ENCODE measurements at places on chromosomes 1 and 21. TPM values are rescaled to one million over a fixed set of nuclear protein-coding genes. Genes with fewer than 3 reads are reported as not detected.

A3GALT2 gene
- total RNA-seq = not detected

ILDR2 gene
- total RNA-seq = 0.60 TPM

DNA sequence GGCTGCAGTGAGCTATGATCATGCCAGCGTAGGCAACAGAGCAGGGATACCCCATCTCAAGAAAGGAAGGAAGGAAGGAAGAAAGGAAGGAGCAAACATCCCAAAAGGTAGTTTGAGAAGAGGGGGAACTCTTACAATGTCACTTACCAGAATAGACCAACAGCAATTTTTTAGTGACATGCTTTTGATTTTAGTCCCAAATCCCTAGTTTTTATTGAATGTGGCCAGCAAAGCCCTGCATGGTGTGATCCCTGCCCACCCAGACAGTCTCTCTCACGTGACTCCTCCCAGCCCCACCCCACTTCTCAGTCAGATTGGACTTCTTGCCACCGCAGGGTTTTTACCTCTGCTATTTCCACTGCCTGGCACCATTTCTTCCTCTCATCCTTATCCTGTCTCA is 39.8 kb upstream of the HNRNPU start:
- H3K27ac ChIP-seq = no peak overlapping the region
- H3K4me3 ChIP-seq = no peak overlapping the region
- no peaks in the 10 kb centered on the region for H3K36me3 ChIP-seq
- no peak for DNase-seq
- H3K27me3 ChIP-seq = no peaks in the 10 kb centered on the region

- peaks cover 4% of the 10 kb centered on the region for H3K4me1 ChIP-seq
- DNase-seq = no peak
- H3K36me3 ChIP-seq = no peaks in the 10 kb centered on the region
- no peak overlapping the region for H3K27ac ChIP-seq
Observed at GRCh38 chr21:33896691-33897090, 18.9 kb downstream of the ATP5PO start.

DNA sequence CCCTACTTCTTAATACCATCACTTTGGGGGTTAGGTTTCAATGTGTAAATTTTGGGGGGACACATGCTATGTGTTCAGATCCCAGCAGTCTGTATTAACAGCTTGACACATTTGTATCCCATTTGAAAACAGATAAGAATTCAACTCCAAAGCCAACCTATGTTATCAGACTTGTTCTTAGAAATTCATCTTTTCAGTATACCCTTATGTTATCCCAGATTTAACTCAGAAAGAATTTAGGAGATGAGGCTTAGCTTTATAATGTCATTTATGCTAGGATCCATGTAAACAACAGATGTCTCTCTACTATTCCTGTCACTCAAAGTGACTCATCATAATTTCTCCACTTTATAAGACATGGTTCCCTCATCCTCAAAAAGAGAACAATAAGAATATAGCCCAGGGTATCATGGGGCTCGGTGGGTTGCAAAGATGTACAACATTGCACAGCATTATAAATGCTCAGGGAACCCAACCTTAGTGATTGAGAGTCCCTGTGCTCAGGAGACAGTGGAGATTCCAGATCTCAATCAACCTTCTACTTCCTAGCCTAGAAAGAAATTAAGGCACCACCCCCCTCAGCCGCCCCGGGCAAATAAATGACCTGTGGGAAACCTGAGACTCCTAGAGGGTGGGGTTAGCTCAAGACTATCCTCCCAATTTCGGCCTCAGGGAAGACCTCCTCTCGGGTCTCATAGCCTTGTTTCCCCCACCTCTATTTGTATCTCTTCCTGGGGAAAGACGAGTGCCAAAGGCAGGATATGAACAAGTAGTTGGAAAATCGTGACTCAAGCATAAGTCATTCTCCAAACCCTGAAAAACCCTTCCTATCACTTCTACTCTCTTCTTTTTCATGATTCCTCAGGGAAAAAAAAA is 265.1 kb upstream of the CAMK1G start:
- DNase-seq = no peak
- H3K27ac ChIP-seq = no peak overlapping the region
- no peak overlapping the region for H3K4me3 ChIP-seq
- H3K27me3 ChIP-seq = no peaks in the 10 kb centered on the region

DNA sequence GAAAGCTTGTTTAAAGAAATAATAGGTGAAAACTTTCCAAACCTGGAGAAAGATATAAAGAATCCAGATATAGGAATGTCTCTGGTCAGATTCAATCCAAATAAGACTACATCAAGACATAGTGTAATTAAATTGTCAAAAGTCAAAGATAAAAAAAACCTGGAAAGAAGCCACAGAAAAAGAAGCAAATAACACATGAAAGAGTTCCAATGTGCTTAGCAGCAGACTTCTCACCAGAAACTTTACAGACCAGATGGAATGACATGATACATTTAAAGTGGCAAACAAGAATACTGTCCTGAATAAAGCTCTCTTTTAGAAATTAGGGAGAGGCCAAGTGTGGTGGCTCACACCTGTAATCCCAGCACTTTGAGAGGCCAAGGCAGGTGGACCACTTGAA is 1039.9 kb downstream of the KCNT2 start:
- H3K27me3 ChIP-seq = no peaks in the 10 kb centered on the region
- no peaks in the 10 kb centered on the region for H3K36me3 ChIP-seq
- H3K4me1 ChIP-seq = no peaks in the 10 kb centered on the region
- no peak for DNase-seq
- H3K4me3 ChIP-seq = no peak overlapping the region

- H3K27me3 ChIP-seq = no peaks in the 10 kb centered on the region
- DNase-seq = no peak
- H3K27ac ChIP-seq = peak overlapping the region; percentile 44
- H3K36me3 ChIP-seq = no peaks in the 10 kb centered on the region
Observed at GRCh38 chr1:1324084-1324523, 356 bp downstream of the INTS11 start.

DNA sequence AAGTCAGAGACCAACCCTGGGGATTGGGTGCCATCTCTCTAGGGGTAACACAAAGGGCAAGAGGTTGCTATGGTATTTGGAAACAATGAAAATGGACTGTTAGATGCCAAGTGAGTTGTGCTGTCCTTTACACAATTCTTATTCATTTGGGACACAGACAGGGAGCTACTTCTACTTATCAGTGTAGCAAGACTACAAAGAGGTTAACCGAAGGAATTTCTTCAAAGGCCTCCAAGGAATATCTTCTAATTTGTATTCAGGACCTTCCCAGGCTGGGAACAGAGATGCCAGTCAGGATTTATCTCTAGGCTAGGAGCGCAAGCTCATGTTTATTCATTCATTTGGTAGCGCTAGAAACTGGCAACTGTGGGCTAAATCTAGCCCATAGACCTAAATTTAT is 2.6 kb downstream of the NAXE start:
- no peaks in the 10 kb centered on the region for H3K27me3 ChIP-seq
- H3K4me3 ChIP-seq = no peak overlapping the region
- H3K4me1 ChIP-seq = peaks cover 5% of the 10 kb centered on the region

GRCh38 chr1:109759513-109760334 is 4.0 kb downstream of the EPS8L3 start:
- H3K4me3 ChIP-seq = no peak overlapping the region
- no peak overlapping the region for H3K27ac ChIP-seq
- no peak for DNase-seq
- H3K27me3 ChIP-seq = no peaks in the 10 kb centered on the region
- H3K36me3 ChIP-seq = no peaks in the 10 kb centered on the region
- peaks cover 4% of the 10 kb centered on the region for H3K4me1 ChIP-seq

DNA sequence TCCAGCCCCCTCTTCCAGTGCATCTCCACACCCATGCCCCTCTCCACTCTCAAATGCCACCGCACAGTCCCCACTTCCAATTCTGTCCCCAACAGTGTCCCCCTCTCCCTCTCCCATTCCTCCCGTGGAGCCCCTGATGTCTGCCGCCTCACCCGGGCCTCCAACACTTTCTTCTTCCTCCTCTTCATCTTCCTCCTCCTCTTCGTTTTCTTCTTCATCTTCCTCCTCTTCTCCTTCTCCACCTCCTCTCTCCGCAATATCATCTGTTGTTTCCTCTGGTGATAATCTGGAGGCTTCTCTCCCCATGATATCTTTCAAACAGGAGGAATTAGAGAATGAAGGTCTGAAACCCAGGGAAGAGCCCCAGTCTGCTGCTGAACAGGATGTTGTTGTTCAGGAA is 80.8 kb downstream of the PRDM2 start:
- no peak overlapping the region for H3K4me3 ChIP-seq
- no peak overlapping the region for H3K27ac ChIP-seq
- no peak for DNase-seq
- peaks cover 37% of the 10 kb centered on the region for H3K4me1 ChIP-seq
- peaks cover 87% of the 10 kb centered on the region for H3K36me3 ChIP-seq

DNA sequence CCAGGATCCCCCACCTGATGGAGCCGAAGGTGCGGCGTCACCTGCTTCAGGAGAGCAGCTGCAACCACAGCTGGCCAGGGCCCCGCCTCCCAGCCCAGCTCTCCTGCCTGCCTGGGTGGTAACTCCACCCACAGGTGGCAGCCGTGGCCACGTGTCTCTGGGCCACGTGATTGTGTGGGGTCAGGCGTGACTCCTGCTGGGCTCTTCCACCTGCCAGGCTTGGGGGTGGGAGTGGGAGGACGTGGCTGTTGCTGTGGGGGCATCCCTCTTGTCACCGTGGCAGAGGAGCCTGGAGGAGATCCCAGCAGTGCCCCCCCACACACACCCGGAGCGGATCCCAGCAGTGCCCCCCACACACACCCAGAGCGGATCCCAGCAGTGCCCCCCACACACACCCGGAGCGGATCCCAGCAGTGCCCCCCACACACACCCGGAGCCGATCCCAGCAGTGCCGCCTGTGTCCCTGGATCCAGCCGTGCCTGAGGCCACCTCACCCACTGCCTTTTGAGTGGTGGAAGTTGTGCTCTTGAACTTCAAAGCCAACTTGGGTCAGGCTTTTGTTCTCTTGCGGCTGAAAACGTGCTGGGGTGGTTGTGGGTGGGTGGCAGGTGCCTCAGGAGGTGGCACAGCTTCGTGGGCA is 32.2 kb downstream of the POFUT2 start:
- no peaks in the 10 kb centered on the region for H3K4me1 ChIP-seq
- no peak overlapping the region for H3K4me3 ChIP-seq
- DNase-seq = no peak

DNA sequence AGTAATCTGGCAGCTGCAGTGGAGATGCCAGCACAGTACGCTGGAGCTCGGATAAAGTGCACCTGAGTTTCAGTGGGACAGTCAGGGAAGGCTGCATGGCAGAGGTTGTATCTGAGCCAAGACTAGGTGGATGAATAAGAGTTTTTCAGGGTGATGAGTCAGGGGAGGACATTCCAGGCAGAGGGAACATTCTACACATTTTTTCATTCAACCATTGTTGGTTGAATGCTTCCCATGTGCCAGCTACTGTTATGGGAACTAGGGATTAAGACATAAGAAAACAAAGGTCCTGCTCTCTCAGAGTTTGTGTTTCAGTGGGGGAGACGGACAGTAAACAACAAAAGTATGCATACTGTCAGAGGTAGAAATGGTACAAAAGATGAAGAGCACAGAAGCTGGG is 5.2 kb downstream of the LEPR start:
- peaks cover 52% of the 10 kb centered on the region for H3K36me3 ChIP-seq
- H3K27ac ChIP-seq = peak overlapping the region; percentile 26
- no peaks in the 10 kb centered on the region for H3K27me3 ChIP-seq
- no peak overlapping the region for H3K4me3 ChIP-seq
- DNase-seq = no peak
- H3K4me1 ChIP-seq = peaks cover 62% of the 10 kb centered on the region

- H3K4me1 ChIP-seq = no peaks in the 10 kb centered on the region
- no peak overlapping the region for H3K27ac ChIP-seq
- H3K36me3 ChIP-seq = no peaks in the 10 kb centered on the region
- H3K4me3 ChIP-seq = no peak overlapping the region
- DNase-seq = no peak
Observed at GRCh38 chr1:66137235-66137634, 344.5 kb downstream of the PDE4B start.

DNA sequence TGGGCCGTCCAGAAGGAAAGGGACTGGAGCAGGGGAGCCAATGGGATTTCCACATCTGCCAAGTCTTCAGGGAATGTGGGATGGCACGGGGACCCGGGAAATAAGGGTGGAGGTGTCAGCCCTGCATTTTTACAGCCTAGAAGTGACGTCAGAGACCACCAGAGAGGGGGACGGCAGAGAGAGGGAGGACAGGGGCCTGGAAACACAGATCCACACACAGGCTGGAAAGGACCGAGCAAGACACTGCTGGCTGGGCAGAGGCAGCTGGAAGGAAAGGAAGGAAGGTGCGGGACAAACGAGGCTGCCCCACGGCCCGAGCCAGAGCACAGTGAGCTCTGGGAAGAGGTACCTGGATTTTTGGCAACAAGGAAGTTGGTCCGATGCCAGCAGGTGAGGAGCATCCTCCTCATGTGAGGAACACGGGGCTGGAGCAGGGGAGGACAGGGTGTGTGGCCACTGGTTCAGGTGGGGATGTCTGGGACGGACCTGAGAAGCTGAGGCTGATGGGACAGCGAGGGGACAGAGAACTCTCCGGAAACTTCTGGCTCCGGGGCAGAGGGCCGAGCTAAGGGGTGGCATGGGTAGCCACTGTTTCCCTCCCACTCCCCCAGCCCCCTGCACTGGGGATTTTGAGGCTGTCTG is 138.3 kb downstream of the PGBD5 start:
- no peaks in the 10 kb centered on the region for H3K4me1 ChIP-seq
- peaks cover 11% of the 10 kb centered on the region for H3K27me3 ChIP-seq
- no peak overlapping the region for H3K4me3 ChIP-seq
- no peak overlapping the region for H3K27ac ChIP-seq
- DNase-seq = peak; percentile 60
- peaks cover 9% of the 10 kb centered on the region for H3K36me3 ChIP-seq

GRCh38 chr21:38506661-38507281 is 8.5 kb upstream of the ERG start:
- peak overlapping the region; percentile 36 for H3K4me3 ChIP-seq
- H3K4me1 ChIP-seq = no peaks in the 10 kb centered on the region
- no peaks in the 10 kb centered on the region for H3K36me3 ChIP-seq
- peaks cover 12% of the 10 kb centered on the region for H3K27me3 ChIP-seq
- peak overlapping the region; percentile 65 for H3K27ac ChIP-seq
- no peak for DNase-seq

Measured in left lung (tissue), 14 donors.